OCI-LY7 (cell line): ENCODE measurements at places on chromosomes 2 and 18.

- no peak for DNase-seq
These were observed 61.7 kb downstream of the CD226 start for GRCh38 chr18:69885841-69886531.

DNA sequence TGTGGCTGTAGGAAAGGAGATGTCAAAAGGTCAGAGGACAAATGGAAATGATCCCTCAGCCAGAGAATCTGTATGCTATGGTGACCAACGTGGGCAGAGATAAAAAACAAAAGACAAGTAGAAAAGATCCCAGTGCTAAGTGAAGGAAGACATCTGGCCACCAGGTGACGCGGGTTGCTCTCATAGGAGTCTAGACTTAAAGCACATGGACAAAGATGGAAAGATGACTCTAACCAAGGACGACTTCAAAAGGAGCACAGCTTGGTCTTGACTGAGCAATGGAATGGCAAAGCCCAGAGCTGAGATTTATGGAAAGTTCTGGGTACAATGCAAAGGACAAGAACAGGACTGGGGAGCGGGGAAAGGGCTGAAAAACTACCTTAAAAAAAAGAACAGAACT lies 96.8 kb downstream of the CLIP4 start:
- no peak for DNase-seq

DNA sequence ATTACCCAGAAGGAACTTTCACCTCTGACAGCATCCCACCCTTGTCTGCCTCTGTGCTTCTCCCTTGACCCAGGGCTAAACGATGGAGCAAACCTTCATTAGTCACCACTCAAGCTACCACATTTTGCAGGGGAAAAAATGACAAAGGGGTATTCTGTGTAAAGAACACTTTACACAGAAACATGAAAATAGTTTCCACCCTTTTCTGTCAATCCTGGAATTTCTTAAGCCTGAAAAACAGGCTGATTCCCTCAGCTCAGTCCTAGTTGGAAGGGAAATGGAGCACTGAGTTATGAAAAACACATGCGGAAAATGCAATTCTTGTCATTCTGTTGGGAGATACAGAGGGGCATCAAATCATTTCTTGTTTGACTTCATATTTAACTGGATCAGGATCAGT lies 175.0 kb upstream of the HNRNPA3 start:
- no peak for DNase-seq

DNA sequence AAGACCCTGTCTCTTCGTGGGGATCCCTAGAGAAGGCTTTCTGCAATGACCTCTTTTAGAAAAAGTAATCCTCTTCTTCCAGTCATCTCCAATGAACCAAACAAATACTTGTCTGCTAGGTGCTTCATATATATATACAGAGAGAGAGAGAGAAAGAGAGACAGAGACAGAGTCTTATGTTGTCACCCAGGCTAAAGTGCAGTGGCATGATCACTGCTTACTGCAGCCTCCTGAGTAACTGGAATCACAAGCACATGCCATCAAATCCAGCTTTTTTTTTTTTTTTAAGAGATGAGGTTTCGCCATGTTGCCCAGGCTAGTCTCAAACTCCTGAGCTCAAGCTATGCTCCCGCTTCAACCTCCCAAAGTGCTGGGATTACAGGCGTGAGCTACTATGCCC lies 18.6 kb upstream of the PKDCC start:
- DNase-seq = no peak

DNA sequence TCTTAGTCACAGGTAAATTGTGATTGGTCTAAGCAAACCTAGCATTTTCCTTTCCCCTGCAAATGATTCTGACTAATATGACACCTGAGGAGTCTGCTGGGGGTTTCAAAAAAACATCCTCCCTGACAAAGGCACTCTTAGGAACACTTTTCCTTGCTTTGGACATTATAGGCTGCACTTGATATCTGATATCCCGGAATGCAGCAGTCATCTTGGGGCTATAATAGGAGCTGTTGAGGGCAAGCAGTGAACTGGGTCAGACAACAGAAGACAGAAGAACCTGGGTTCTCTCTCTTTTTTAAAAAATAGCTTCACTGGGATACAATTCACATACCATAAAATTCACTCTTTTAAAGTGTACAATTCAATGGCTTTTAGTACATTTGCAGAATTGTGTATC lies 229.3 kb downstream of the RAB3GAP1 start:
- no peak for DNase-seq

DNA sequence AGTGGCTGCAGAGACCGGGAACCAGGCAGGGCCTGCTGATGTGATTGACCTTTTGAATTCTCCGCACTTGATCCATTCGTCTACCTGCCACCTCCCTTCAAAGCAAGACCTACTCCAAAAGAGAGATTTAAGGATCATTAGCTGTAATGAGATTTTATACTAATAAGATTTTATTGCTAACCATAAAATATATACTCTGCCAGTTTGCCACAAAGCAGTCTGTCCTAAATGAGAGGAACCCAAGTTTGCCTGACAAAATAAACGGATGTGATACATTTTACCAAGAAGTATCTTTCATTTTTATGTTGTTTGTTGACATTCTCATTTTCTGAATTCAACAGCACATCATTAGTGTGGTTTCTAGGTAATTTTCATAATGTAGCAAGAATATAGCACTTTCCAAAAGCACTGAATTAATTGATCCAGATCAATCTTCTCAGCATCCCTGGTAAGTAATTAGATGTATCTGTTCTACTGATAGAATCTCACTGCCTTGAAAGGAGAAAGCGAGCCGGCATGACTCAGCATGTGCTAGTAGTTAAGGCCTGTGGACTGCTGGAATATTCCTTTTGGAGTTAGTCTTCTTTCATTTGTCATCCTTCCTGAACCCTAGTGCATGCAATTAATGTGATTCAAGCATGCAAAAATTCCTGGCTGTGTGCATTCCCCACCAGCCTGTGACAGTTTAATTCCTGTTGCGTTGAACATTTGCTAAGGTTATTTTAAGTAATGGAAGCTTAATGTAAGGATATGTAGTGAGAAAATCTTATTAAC lies 128.5 kb downstream of the ARL6IP6 start:
- DNase-seq = no peak

DNA sequence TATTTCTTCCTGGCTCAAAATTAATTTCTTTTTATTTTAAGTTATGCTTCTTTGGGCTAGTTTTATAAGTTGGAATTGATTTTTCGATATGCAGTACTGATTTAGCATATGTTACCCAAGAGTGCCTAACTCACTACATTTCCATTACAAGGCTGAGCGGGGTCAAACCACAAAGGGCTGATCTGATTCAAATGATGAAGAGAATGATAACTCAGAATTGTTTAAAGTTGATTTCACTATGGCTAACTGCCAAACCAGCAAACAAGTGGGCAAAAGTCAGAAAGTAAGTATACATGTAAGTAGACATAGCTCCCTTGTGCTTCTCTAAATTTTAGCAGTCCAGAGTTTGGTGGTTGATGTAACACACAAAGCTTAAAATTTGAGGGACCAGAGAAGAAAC lies 35.6 kb downstream of the RAD51AP2 start:
- DNase-seq = no peak

DNA sequence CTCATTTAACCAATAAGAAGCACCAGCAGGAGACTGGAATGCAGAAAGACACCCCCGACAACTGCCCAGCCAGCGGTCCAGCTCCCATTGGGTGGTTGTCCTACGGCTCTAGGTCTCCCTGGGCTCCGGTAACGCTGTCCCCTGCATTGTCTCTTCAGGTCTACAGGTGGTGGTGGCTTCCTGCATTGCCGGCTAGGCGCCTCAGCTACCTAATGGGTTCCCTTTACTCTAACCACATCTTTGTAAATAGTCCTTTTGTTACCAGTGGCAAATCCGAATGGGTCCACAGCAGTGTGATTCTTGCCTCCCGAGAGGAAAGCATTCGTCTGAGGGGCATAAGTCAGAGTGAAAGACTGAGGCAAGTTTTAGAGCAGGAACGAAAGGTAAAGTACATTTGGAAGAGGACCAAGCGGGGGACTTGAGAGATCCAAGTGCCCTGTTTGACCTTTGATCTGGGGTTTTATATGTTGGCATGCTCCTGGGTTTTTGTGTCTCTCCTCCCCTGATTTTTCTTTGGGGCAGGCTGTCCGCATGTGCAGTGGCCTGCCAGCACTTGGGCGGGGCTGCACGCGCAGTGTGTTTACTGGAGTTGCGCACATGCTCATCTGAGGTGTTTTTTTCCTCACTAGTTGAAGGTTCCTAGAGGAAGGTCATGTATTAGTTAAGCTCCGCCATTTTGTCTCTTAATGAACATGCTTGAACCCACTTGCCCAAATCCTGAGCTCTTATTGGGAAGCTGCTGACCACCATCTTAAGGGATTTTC lies 11.0 kb downstream of the FABP1 start:
- DNase-seq = no peak

- no peak for DNase-seq
These were observed 68.8 kb upstream of the TMEM87B start for GRCh38 chr2:111986116-111986900.

DNA sequence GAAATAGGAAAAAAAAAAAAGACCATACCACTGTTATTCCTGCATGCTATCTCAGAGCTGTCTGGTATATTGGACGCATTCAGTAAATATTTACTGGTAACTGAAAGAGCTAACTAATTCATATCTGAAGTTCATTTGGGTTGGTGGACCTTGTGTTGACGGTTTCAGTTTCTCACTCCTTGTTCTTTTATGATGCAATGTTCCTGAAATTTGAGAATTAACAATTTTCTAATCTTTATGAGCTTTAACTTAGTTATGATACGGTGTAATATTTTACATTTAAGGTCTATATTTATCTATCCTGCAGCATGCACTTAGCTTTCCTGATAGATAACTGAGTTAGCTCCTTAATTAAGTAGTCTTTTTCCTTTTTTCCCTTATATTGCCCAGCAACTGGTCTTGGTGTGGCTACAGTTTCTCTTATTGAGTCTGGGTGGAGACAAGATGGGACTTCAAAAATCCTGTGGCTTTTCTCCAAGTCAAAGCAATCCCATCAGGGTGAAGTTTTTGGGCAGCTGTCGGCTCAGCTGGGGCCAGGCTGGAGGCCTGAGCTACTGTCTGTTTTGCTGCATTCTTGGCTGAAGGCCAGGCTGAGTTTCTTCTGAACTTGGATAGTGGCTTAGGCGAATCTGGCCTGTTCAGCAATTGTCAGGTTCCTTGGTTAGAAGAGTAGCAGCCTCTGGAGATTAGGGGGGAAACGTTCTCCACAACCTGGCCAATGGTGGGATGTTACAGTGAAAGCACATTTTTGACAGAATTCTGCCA lies 78.4 kb upstream of the MEX3C start:
- no peak for DNase-seq

GRCh38 chr2:66275984-66276383 lies 158.9 kb upstream of the MEIS1 start:
- DNase-seq = no peak

DNA sequence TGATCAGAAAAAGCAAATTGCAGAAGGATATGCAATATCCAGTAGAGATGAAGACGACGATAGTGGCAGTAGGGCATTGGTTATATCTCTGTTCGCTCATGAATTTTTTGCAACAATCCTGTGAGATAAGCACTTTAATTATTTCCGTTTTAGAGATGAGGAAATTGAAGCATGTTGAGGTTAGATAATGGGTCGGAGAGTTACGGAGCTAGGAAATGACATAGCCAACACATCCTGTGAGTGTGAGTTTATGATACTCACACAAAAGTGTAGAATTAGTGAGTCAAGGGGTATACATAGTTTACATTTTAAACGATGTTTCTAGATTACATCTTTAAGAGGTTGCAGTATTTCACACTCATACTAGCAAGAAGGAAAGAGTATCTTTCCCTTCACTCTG lies 123.1 kb upstream of the ARL4C start:
- no peak for DNase-seq

- no peak for DNase-seq
These were observed 5.4 kb downstream of the VIT start for GRCh38 chr2:36701918-36702317.

DNA sequence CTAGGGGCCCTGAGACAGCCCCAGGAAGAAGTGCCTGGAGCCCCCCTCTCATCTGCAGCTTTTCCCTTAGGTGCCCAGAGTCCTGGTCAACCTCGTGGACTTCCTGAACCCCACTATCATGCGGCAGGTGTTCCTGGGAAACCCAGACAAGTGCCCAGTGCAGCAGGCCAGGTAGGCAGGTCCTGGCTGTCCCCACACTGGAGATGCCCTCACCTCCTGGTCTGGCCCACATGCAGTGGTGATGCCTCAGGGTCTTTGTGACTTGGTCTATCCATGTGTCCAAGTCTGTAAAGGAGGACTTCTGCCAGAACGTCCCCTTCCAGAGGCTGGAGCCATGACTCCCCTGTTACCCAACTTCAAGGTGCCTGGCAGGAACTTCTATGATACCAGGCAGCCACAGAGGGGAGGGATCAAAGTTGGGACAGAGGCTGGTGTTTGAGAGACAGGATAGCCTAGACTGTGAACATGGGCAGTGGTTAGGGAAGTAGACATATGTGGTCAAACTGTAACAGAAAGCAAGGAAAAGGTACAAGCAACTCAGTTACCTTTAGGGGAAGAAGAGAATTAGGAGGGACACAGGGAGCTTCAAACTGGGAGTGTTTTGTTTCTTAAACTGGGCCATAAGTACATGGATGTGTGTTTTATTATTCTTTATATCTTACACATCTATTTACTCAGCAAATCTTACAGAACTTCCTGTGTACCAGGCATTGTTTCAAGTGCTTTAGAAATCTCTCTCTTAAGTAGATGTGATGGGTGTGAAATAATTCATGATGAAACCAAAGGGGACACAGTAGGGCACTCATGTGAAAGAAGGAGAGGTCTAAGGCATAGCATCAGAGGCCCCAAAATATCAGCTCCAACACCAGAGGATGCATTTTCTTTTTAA lies 107.1 kb downstream of the PLB1 start:
- no peak for DNase-seq

DNA sequence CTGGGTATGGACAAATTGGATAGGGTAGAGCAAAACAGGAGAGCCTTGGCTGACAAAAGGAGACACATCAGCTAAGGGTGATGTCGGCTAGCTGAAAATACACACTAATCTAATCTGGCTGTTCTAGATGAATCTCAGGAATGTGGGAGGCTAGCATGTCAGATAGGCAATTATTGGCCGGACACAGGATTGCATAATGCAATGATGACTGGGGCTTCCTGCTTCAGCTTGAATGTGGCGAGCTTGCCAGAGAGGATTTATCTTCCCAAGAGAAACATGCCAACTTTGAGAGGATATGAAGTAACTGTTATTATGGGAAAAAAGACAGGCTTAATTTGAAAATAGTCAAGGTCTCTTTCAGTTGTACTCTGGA lies 102.4 kb downstream of the TRIB2 start:
- DNase-seq = no peak

GRCh38 chr2:10404324-10405143 lies 43.6 kb downstream of the ODC1 start:
- no peak for DNase-seq

- DNase-seq = no peak
These were observed 460.5 kb downstream of the TGIF1 start for GRCh38 chr18:3910512-3910911.

DNA sequence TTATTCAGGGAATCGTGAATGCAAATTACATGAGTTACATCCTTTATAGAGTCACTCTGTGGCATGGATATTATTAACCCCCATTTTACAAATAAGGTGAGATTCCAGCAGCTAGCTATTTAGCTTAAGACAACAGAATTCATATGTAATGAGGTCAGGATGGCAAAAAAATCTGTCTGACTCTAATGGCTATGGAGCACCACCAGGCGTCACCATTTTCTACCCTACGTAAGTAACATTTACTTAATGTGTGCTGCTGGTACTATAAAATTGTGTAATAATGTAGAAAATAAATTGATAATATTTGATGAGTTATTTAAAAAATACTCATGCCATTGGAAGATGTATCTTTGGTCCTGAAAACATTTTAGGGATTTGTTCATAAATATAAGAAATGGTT lies 2040.1 kb upstream of the LRRTM1 start:
- DNase-seq = no peak

GRCh38 chr18:31667185-31667584 lies 17.2 kb downstream of the B4GALT6 start:
- no peak for DNase-seq
